CD4-positive, alpha-beta T cell treated with Interleukin-10 for 1 hour (primary cell): ENCODE measurements at places on chromosomes 2 and 18.
A peak's percentile ranks its signal among the peaks of the same experiment; 100 is the strongest.

DNA sequence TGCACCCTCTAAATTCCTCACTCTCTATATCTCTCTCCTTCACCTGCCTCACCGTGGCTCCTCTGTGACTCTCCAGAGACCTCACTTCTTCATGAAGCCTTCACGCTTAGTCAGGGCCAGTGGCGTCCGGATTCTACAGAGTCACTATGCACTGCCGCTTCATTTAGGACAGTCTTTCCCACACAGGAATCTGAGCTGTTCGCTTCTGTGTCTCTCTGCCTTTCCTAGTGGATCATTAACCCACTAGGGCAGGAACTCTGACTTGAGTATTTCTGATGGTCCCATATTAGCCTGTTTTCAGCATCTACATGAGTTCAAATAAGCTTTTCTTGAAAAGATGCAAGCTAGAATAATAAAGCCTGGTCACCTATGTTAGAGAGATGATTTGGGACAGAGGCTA, 180.2 kb upstream of the DOK6 start:
- DNase-seq = no peak

DNA sequence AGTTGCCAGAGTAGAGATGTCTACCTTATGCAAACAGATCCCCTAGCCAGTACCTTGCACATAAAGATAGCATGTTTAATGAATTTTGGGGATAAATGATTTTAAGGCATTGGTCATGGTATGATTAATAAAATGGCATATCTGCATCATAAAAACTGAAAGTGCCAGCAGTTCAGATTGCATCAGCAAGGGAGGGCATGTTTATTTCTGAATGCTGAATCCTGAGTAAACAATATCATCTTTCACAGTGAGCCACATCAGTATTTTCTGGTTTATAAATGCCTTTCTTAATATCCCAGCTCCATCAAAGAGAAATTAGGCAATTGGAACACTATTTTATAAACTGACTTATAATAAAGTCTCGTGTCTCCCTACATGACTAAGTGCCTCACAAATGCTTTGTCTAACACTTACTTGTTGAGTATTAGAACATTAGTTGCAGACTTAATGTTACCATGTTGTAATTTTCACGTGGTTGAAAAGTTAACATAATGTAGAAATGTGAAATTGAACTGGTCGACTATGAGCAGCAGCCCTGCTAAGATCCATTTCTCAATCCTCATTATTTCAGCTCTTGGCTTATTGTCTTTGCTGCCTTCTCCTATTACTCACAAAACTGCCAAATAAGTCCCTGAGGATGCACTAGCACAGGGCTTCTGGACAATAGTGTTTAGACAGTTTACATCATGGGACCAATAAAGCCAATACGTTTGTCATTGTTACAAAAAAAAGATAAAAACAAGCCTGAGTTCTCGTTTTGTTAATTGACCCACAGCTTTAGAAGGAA, 48.0 kb downstream of the LANCL1 start:
- no peak for DNase-seq

- peak; percentile 66 for DNase-seq
Measured at GRCh38 chr2:239934571-239935171, 90.5 kb downstream of the NDUFA10 start.

DNA sequence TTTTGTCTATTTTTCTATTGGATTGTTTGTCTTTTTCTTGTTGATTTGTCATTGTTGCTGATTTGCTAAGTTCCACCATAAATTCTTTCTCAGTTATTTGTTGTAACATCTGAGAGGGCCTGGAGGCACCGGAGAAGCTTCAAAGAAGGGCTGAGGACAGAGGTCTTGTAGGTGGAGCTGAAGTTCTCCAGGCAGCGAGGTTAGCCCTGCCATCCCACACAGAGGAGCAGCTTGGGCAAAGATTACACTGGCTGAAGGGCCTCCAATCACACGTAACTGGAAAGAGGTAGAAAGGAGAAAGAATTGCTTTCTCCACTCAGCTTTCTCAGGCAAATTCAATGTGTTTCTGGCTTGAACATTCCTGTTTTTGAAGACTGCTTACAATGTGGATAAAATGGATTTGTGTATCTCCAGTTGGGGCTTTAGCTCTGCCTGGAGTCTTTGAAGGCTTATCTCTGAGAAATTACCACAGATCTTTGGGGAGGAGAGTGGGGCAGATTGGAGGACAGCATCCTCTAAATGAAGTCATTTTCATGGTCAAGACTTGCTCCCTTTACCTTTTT, 21.1 kb upstream of the EMILIN2 start:
- no peak for DNase-seq

DNA sequence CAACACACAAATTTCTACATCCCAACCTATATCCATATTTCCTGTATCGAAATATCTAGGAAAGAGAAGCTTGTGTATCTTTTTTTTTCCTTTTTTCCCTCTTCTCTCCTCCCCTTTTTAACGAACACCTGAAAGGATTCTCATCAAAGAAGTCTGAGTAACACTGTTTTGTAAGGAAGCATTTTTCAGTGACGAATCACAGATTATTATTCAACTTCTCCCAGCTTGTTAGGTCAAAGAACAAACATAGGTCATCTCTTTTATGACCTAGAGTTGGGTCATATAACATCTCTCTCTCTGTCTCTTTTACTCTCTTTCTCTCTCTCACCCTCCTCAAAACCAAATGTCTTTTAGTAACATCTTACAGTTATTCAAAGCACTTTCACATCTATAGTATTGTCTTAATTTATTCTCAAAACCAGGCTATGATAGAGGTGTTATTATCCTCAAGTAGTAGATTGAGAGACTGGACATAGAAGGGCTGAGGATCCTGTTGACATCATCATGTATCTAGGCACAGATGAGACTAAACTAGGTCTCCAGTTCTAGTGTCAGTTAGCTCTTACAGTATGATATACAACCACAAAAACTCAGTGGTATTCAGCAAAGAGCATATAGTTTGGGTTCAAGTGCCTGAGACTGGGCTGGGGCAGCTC, 80.1 kb upstream of the SPOPL start:
- DNase-seq = no peak
